ENCODE measurements at places on chromosomes 1 and 21. TPM values are rescaled to one million over a fixed set of nuclear protein-coding genes. Genes with fewer than 3 reads are reported as not detected.

DNA sequence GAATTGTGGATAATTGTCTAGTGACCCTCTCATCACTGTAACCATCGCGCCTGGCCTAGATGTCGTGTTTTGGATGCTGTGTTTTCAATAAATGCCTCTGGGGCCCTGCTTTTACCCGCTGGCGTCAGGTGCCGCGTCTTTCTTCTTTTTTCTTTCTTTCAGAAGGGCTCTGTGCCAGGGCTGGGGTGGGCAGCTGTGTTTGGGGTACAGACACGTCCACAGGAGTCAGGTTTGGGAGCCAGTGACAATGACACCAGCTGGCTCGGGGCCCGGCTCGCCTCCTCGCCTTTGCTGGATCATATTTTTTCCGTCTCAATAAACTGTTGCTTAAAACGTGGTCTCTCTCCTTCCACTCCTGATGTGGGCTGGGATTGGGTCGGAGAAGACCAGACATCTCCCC is 16.1 kb downstream of the TMEM201 start:
- no peak for DNase-seq

DNA sequence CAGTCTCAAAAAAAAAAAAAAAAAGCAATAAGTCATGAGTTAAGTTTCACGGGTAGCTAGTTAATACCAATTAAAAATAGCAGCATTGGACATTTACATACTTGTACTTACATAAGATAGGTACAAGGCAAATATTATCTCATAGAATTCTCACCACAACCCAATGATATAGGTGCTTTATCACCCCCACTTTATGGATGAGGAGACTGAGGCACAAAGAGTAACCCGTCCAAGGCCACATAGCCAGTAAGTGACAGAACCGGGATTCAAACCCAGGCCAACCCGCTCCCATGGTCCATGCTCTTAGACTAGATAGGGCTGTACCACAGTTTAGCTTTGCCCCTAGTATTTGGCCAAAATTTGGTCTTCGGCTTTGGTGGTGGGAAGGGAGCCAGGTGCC is 132.5 kb upstream of the SLC45A1 start:
- DNase-seq, result no peak

DNA sequence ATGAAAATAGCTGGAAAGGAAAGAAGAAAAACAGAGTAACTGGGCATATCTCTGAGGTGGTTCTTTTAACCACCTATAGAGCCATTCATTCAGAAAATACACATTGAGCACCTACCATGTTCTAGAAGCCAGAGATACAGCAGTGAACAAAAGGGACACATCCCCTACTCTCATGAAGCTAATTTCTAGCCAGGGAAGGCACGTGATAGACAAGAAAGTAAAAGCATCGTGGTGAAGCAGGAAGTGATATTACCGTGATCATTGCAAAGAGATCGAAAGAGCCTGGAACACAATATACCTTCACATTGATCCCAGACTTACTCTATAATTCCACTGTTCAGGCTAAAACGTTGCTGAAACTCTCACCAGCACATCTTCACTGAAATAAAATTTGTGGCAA is 76.0 kb downstream of the TIAM1 start:
- DNase-seq, result no peak

Gene FAAH
- 117 TPM for total RNA-seq

DNA sequence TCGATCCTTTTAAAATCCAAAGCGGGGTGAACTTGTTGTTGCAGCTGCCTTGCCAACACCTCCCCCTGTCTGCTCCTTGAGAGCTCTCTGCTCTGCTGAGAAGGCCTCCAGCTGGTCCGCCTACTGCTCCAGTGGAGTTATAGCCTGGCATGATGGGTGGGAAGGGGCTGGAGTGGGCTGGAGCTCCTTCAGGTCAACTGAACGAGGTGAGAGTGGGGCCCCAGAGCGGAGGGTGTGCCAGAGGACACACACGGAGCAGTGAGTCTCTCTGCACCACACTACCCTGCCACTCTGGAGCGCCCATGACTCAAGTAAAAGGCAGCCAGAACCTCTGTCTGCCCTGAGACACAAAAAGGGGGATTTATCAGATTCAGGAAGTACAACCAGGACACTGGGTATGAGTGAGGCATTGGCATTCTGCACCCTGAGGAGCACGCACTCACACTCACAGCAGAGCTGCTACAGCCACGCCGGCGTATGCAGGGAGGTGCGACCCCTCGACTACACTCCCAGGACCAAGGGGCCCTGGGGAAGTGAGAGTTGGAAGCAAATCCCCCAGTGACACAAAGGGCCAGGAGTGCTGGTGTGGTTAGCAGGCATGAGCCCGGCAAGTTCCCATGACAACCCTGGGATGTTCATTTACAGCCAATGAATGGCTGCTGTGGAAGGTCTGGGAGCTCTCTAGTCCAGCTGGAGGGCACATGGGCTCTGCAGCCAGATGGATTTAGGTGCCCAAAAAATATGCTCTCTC is 28.0 kb upstream of the EVA1B start:
- no peak for DNase-seq

DNA sequence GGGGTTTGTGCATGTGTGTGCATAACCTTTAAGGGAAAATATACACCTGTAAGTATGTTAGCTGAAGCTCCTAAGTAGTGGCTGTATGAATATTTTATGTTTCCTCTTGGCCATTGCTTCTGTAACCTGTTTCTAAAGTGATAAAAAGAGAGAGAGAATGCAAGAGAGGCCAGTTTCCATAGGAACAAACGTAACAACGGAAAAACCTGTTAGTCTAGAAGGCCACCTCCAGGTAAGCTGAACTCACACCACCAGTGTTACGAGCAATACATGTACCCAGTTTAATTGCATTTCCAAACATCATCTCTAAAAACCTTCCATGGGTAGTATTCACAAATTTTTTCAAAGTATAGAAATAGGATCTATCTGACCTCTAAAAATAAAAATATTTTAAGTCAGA is 63.1 kb downstream of the PLPPR4 start:
- no peak for DNase-seq

DNA sequence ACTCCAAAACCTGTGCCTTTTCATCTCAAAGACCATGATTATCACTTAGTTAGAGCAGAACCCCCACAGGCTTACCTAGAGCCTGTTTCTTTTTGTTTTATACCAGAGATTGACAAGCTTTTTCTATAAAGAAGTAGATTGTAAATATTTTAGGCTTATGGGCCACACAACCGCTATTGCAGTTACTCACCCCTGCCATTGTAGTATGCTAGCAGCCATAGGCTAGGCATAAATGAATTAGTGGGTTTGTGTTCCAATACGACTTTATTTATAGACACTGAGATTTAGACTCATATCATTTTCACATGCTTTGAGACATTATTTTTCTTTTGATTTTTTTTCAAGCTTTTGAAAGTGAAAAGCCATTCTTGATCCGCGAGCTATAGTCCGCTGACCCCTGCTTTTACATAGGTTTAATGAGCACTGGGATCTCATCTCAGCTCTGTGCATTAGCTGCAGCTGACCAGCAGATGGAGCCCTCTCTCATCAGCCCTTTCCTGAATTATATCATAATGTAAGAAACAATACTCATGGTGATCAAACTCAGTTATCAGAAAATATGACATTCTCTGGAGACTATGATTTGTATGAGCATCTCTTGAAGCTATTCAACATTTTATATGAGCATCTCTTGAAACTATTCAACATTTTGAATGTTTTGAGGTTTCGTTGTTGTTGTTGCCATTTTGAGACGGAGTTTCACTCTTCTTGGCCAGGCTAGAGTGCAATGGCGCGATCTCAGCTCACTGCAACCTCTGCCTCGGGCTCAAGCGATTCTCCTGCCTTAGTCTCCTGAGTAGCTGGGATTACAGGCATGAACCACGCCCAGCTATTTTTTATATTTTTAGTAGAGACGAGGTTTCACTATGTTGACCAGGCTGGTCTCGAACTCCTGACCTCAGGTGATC is 111.9 kb upstream of the L1TD1 start:
- DNase-seq, result peak; percentile 31

DNA sequence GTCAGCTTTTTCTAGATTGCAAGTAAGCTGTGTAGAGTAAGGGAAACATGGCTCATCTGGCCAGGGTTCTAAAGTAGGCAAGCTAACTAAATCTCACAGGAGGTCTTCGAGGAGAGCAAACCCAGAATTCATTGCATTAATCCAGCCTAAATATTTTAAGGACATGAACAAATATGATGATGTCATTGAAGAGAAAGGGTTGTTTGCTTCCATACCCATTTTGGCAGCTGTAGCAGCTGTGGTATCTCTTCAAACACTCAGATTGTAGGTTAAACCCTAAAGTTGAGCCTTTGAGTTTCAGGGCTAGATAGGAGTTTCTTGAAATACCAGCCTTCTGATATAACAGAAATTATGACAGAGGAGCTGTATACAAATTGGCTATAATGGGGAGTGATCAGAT is 200.5 kb upstream of the C1orf105 start:
- DNase-seq, result no peak

Gene OR2L2
- not detected for total RNA-seq

Gene KIF26B
- total RNA-seq, result 0.30 TPM

- no peak for DNase-seq
Observed at GRCh38 chr1:10204003-10204642, 6.2 kb upstream of the KIF1B start.

GRCh38 chr1:159090286-159091179 is 14.0 kb upstream of the AIM2 start:
- DNase-seq, result no peak

DNA sequence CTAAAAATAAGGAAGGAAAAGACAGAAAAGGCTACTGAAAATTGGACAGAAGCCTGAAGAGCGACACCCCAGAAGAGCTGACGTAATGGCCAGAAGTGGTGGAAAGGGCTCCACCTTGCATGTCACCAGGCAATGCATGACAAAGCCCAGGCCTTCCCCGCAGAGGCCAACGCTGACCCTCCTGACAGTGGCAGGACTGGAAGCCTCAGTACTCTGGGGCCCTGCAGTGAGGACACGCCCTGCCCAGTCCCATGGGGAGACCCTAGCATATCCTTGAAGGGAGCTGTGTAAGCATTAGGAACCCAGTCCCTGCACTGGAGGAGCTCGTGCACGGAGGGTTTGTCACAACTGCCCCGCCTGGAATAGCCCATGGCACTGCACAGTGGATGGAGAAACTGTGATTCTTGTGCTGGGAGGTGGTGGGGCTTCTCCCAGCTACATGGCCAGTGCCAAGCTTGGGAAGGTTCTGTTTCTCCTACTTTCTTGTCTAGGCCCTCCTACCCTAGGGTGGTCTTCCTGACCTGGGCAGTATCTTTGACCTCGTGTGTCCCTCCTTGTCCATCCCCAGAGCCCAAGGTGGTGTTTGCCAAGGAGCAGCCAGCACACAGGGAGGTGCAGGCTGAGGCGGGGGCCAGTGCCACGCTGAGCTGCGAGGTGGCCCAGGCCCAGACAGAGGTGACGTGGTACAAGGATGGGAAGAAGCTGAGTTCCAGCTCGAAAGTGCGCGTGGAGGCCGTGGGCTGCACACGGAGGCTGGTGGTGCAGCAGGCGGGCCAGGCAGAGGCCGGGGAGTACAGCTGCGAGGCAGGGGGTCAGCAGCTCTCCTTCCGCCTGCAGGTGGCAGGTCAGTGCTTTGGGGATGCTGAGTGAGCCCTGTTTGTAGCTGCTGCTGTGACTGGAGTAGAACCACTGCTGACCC is 60.4 kb downstream of the OBSCN start:
- DNase-seq, result no peak

DNA sequence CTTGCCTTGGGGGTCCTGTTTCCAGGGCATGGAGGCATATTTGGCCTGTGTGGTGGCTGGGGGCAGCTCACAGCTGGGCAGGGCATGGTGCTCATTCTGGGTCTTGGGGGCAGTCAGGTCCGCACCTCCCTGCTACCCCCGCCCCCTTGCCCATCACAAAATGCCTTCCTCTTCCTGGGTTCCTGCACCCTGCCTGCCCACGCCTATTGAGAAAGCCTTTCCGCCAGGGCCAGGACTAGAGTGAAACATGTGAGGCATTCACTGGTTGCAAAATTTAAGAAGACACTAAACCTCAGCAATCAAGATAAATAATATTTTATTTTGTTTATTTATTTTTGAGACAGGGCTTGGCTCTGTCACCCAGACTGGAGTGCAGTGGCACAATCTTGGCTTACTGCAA is 19.7 kb downstream of the PTAFR start:
- no peak for DNase-seq

DNA sequence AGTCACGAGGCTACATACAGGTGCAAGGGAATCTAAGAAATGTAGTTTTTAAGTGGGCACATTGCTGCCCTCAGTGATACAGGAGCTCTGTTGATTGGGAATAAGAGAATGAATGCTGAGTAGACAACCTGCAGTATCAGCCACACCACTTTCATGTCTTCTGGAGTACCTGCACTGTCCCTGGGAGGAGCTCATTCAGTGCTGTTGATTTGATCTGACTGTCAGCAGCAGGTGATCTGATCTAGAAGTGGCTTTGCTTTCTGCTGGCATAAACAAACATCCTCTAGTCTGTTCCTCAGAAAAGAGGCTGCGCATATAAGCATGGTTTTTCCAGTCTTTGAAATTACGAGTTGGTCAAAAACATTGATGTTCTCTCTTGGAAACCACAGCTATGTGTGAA is 35.5 kb upstream of the LRRC52 start:
- no peak for DNase-seq

DNA sequence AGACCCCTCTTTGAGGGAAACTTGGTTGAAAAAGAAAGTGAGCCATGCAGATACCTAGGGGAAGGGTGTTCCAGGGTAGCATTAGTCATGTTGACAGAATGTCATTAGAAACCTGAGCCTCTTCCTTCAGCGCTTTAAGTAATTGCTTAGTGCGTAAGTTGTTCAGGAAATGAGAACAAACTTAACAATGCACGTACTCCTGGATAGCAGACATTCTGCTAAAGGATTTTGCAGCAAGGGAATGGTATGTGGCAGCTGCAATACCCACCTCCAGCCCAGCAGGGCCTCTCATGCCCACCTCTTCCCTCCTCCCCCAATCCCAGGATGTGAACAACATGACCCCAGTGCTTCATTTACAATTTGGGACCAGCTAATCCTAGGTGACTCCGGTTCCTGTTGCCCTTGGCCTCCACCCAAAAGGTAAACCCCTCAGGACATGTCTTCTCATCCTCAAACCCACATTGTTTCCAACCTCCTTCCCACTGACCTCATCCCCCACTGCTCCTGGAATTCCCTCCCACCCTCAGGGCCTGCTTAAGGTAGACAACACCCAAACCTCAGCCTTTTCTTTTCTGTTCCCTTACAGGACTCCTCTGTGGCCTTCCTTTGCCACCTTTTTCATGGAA is 98.0 kb upstream of the BCAR3 start:
- no peak for DNase-seq

Gene TNFRSF14
- 145 TPM for total RNA-seq

GRCh38 chr1:208090388-208091301 is 153.5 kb downstream of the PLXNA2 start:
- DNase-seq, result no peak

Measured in colonic mucosa (tissue), 4 donors.